ENCODE measurements at places on chromosomes 2 and 18.

GRCh38 chr2:172234716-172235691 is 132.3 kb upstream of the DLX2 start:
- DNase-seq = no peak

DNA sequence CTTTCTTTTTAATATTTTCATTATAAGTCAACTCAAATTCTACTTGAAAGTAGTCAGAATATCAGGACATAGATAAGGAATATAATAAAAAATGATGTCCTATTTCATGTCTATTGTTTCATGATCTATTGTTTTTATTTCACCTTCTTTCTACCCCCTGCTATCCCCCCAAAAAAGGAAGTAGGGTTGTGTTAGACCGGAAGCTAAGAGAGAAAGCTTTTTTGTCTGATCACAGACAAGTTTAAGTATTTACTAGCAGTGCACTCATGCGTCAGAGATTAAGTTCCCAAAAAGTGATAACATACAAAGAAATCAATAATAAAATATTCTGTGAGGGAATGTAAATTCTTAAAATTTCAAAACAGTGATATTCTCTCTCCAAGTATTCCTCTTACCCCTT is 447.1 kb upstream of the CNTNAP5 start:
- DNase-seq = no peak

GRCh38 chr2:128815248-128815647 is 496.6 kb upstream of the HS6ST1 start:
- no peak for DNase-seq

DNA sequence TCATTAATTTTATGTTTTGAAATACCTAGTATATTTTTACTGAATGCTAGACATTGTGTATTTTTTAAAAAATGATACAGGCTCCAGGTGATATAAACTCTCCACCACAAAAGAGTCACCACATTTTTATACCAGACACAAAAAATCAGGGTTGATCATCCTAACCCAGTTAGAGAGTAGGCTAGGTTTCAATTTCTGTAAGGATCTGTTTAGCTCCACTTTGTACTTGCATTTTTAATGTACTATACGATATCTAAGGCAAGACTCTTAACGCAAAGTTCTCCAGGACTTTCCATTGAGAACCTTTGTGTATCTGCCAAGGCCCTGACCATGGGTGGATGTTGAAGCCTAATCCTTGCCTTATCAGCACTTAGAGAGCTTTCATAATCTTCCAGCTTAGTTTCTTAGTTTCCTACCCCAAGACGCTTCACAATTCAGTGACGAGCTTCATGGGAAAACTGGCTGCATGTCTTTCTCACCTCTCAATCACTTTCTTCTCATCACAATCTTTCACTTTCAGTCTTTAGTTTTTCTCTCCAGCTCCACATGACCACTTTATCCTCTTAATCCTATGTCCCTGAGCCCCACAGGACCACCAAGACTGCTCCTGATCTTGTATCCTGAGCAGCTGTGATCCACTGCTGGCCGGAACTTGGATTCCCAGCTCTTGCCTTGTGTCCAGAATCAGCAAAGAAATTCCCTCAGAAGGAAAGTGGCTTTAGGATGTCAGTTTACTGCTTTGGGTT is 635.8 kb downstream of the RNF144A start:
- no peak for DNase-seq

GRCh38 chr2:98608962-98609604 is 694 bp downstream of the UNC50 start:
- peak; percentile 52 for DNase-seq

GRCh38 chr2:238238766-238239542 is 884 bp downstream of the HES6 start:
- no peak for DNase-seq

GRCh38 chr2:77457665-77458064 is 64.5 kb downstream of the LRRTM4 start:
- DNase-seq = no peak

Measured in fibroblast of pulmonary artery (primary cell).